Activated T-helper 9 cell treated with anti-CD3 and anti-CD28 coated beads, Interleukin-2, amount 50 U/mL, for 16 hours (primary cell): ENCODE measurements at places on chromosomes 5 and 9.

DNA sequence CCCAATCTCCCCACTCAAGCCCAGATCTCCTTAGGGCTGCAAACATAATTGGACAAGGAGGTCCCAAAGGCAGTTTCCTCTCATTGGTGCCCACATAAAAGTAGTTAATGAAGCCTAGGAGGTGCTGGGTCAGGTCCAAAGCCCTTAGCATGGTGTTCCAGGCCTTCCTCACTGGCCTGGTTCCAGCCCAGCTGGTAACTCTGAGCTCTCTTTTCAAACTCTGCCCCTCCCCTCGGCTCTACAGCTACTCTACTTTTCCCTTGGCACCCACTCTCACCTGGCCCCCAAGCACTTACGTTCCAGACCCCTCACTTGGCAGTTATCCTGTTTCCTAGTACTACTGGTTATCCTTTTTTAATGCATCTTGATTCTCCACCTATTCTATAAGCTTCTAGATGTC is 9.9 kb downstream of the SEPTIN8 start:
- DNase-seq = no peak

- DNase-seq = no peak
These were observed 39.9 kb downstream of the SHC3 start for GRCh38 chr9:89138463-89139390.

DNA sequence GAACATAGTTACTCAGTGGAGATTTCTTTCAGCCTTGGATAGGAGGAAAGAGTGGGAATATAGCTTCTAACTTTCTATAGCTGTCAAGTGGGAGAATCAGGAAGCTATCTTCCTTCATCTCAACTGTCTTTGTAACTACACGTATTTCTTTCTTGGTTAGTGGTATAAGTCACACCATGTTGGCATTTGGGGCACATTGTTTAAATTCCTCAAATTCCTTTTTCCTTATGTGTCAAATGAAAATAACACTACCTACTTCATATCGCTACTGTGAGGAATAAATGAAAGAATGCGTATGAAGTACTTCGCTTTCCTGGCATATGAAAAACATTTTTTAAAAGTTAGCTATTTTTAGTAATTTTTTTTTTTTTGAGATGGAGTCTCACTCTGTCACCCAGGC is 1082.5 kb upstream of the WWC1 start:
- DNase-seq = no peak

GRCh38 chr9:15249981-15250380 is 57.0 kb downstream of the TTC39B start:
- DNase-seq = no peak
